ENCODE measurements at places on chromosomes 2 and 18. TPM values are rescaled to one million over a fixed set of nuclear protein-coding genes. Genes with fewer than 3 reads are reported as not detected.

Gene ACAA2
- total RNA-seq = 63.7 TPM

Gene TOGARAM2
- total RNA-seq = 6.8 TPM

Gene LTBP1
- 0.76 TPM for total RNA-seq

DNA sequence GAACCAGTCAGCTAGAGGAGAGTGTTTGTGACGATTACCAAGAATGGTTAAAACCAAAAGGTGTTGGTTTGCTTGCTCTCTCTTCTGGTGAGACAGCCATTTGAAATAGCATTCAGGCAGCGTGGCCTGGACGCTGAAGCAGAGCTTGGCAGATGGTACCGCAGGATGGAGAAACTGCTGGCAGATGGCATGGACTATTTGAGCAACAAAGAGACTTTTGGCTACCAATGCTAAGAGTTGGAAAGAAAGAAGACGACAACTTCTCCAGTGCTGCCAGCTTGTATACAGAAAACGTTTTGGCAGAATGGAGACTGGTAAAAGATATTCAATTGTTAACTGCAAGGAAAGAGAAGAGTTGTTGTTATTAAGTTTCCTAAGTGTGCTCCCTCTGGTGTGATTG, 315.0 kb downstream of the PARD3B start:
- no peaks in the 10 kb centered on the region for H3K27me3 ChIP-seq
- H3K4me3 ChIP-seq = no peak overlapping the region
- no peaks in the 10 kb centered on the region for H3K36me3 ChIP-seq
- no peaks in the 10 kb centered on the region for H3K4me1 ChIP-seq
- no peak for DNase-seq

DNA sequence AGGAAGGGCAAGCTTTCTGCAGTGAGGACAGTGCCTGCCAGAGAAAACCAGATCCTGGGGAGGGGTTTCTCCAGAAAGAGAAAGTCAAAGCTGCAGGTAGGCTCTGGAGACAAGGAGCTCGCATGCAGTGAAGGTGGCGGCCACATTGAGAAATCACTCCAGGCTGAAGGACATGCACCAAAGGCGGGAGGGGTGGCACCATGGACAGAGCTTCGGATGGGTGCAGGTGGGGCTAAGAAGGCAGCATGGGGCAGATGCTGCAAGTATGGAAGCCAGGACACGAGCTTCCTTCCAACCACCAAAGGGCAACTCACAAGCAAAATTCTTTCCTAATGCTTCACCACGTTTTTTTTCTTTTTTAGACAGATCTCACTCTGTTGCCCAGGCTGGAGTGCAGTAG, 104.4 kb upstream of the SLC35G4 start:
- DNase-seq = no peak
- no peak overlapping the region for H3K4me3 ChIP-seq
- H3K4me1 ChIP-seq = no peaks in the 10 kb centered on the region
- H3K27ac ChIP-seq = no peak overlapping the region

GRCh38 chr2:127007652-127008051, 99.3 kb downstream of the BIN1 start:
- H3K27ac ChIP-seq = no peak overlapping the region
- no peaks in the 10 kb centered on the region for H3K36me3 ChIP-seq
- H3K4me1 ChIP-seq = no peaks in the 10 kb centered on the region
- H3K4me3 ChIP-seq = no peak overlapping the region
- H3K27me3 ChIP-seq = peaks cover 20% of the 10 kb centered on the region
- no peak for DNase-seq

- H3K27me3 ChIP-seq = no peaks in the 10 kb centered on the region
- no peak overlapping the region for H3K27ac ChIP-seq
- H3K4me3 ChIP-seq = no peak overlapping the region
- peaks cover 22% of the 10 kb centered on the region for H3K4me1 ChIP-seq
Observed at GRCh38 chr18:51137026-51137729, 60.3 kb downstream of the MEX3C start.

DNA sequence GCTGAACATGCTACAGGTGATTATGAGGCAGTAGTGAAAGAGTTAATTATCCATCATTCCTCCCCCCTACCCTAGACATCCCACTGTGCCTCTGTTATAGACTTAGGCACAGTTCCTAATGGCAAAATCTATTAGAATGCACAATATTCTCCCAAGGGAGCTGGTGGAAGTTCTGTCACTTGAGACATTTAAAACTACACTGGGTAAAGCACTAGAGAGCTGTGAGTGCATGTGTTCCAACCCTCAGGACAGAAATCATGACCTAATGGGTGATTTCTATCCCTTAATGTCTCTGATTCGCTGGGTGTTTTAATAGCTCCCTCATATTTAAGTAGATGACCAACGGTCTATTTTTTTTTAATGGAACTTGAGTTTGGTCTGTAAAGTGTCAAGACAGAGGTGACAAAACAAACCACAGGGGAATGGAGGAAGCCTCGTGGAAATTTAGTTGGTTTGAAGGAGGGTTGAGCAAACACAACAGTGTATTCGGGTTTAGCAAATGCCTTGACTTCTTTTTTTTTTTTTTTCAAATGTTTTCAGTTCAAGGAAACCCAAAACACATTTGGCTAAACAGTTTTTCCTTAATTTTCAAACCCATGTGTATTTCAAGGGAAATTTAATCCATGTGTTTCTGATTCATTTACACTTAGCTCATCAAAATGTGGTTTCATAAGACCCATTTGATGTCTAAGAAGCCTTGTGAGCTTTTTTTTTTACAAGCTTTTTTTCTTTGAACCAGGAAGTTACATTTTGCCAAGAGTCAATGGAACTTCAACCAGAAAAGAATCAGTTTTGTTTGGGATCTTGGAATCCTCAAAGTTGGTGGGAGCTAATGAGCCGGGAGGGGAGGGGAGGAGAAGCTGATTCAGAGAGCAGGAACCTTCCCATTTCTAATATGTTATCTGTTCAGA, 665.1 kb upstream of the ZEB2 start:
- H3K27me3 ChIP-seq = no peaks in the 10 kb centered on the region
- no peak overlapping the region for H3K4me3 ChIP-seq
- H3K36me3 ChIP-seq = no peaks in the 10 kb centered on the region
- DNase-seq = no peak

GRCh38 chr18:21960189-21960588, 209.2 kb upstream of the GATA6 start:
- no peak for DNase-seq
- H3K27ac ChIP-seq = no peak overlapping the region
- no peaks in the 10 kb centered on the region for H3K36me3 ChIP-seq
- no peak overlapping the region for H3K4me3 ChIP-seq
- no peaks in the 10 kb centered on the region for H3K4me1 ChIP-seq
- peaks cover 31% of the 10 kb centered on the region for H3K27me3 ChIP-seq

GRCh38 chr18:46071653-46072375, at the start of gene PSTPIP2:
TSS of gene PSTPIP2 (minus strand) at chr18:46072260. CDS start at chr18:46072188, 72 bp downstream.
- peak within 1 kb of the TSS; percentile 65 for H3K4me3 ChIP-seq
- H3K27ac ChIP-seq = peak within 1 kb of the TSS; percentile 75
- peaks cover 39% of the 10 kb centered on the region for H3K4me1 ChIP-seq
- H3K36me3 ChIP-seq = no peaks in the 10 kb centered on the region
- DNase-seq = peak; percentile 83

GRCh38 chr2:187081461-187081860, 232.5 kb upstream of the ZSWIM2 start:
- DNase-seq = no peak
- no peaks in the 10 kb centered on the region for H3K27me3 ChIP-seq
- H3K27ac ChIP-seq = no peak overlapping the region
- no peak overlapping the region for H3K4me3 ChIP-seq
- H3K36me3 ChIP-seq = no peaks in the 10 kb centered on the region

DNA sequence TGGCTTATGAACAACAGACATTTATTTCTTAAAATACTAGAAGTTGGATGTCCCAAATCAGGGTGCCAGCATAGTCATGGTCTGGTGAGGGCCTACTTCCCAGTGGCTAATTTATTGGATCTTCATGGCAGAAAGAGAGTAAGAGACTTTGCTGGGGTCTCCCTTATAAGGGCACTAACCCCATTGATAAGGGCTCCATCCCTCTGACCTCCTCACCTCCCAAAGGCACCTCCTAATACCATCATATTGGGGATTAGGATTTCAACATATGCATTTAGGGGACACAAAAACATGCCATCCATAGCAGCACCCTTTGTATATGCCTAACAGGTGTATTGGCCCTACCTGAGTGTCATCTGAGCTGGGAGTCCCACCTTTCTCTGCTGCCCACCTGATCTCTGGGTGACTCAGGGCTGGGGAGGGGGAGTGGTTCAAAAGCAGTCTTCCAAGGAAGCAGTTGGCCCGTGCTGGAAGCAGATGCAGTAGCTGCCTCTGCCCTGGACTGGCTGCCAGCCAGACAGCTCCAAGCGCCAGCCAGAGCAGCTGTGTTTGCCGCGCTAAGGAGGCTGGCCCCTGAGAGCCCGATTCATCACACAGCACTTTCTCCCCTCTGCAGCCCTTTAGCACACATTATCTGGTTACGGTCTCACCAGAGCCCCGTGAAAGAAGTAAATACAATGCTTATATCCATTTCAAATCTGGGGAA, 84.6 kb downstream of the SMAD7 start:
- DNase-seq = no peak
- no peaks in the 10 kb centered on the region for H3K27me3 ChIP-seq
- H3K4me1 ChIP-seq = peaks cover 28% of the 10 kb centered on the region
- no peak overlapping the region for H3K4me3 ChIP-seq
- H3K36me3 ChIP-seq = no peaks in the 10 kb centered on the region

DNA sequence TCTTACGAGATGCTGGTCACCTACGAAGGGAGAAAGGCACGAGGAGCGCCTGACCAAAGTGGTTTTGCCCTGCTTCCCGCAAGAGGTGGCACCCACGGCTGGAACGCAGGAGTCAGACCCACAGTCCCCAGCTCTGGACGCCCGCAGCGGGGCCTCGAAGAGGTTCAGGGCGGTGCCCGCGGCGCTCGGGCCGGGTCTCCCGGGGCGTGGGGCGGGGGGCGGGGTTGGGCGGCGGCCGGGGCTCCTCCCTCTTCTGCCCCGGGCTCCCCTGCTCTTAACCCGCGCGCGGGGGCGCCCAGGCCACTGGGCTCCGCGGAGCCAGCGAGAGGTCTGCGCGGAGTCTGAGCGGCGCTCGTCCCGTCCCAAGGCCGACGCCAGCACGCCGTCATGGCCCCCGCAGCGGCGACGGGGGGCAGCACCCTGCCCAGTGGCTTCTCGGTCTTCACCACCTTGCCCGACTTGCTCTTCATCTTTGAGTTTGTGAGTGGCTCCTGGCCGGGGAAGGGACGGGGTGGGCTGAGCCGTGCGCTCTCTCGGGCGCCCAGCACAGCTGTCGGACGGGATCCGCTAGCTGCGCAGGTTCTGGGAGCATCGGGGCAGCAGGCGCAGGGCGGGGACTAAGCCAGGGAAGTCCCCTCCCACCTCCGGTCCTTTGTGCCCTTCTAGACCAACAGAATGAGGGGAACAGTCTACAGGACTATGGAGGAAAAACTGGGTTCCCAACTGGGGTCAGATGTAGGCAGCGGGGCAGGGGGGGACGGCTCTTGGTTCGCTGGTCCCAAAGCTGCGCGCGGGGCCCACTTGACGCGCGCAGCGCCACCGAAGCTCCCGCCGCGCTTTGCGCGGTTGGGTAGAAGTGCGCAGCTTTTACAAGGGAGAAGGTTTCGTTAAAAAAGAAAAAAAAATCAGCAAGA, at the start of gene MAL:
MAL (plus strand) TSS at position 303 of the 914 bp plus-strand sequence; CDS start at position 388, 85 bp downstream.
- H3K27me3 ChIP-seq = peaks cover 35% of the 10 kb centered on the region
- peak within 1 kb of the TSS; percentile 64 for H3K4me3 ChIP-seq
- H3K36me3 ChIP-seq = no peaks in the 10 kb centered on the region
- DNase-seq = peak; percentile 55
- peaks cover 2% of the 10 kb centered on the region for H3K4me1 ChIP-seq
- no peak within 1 kb of the TSS for H3K27ac ChIP-seq

DNA sequence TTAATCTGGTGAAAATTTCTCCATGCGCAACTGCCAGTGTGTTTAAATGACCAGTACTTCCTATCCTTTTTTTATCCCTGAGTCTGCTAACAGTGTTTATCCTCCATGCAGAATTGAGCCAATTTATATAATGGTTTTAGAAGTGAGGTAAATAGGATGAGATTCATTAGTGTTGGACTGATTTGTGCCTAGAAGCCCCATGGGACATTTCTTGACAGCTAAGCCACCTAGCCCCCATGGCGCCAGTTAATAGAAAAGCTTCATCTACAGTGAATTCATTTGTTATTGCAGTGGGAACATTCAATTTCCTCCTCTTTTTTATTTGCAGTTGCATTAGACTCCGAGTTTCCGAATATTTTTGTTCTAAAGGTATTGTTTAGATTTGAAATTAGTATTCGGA, 175.6 kb downstream of the ARL6IP6 start:
- H3K27me3 ChIP-seq = peaks cover 14% of the 10 kb centered on the region
- no peak for DNase-seq
- no peak overlapping the region for H3K4me3 ChIP-seq
- no peak overlapping the region for H3K27ac ChIP-seq
- H3K36me3 ChIP-seq = no peaks in the 10 kb centered on the region
- H3K4me1 ChIP-seq = no peaks in the 10 kb centered on the region

- DNase-seq = no peak
- no peak overlapping the region for H3K27ac ChIP-seq
- H3K4me1 ChIP-seq = no peaks in the 10 kb centered on the region
- no peaks in the 10 kb centered on the region for H3K27me3 ChIP-seq
- no peak overlapping the region for H3K4me3 ChIP-seq
Observed at GRCh38 chr2:188664951-188665595, 309.1 kb upstream of the COL3A1 start.

- no peaks in the 10 kb centered on the region for H3K4me1 ChIP-seq
- H3K27ac ChIP-seq = no peak overlapping the region
- no peaks in the 10 kb centered on the region for H3K36me3 ChIP-seq
Observed at GRCh38 chr2:239035361-239035814, 187.5 kb downstream of the TWIST2 start.

GRCh38 chr2:163469561-163469962, 266.2 kb downstream of the FIGN start:
- H3K27me3 ChIP-seq = no peaks in the 10 kb centered on the region
- H3K4me3 ChIP-seq = no peak overlapping the region
- DNase-seq = no peak
- no peak overlapping the region for H3K27ac ChIP-seq

GRCh38 chr2:107627926-107628325, 198.8 kb upstream of the RGPD4 start:
- no peaks in the 10 kb centered on the region for H3K27me3 ChIP-seq
- no peaks in the 10 kb centered on the region for H3K36me3 ChIP-seq
- no peak overlapping the region for H3K4me3 ChIP-seq
- no peaks in the 10 kb centered on the region for H3K4me1 ChIP-seq
- H3K27ac ChIP-seq = no peak overlapping the region

DNA sequence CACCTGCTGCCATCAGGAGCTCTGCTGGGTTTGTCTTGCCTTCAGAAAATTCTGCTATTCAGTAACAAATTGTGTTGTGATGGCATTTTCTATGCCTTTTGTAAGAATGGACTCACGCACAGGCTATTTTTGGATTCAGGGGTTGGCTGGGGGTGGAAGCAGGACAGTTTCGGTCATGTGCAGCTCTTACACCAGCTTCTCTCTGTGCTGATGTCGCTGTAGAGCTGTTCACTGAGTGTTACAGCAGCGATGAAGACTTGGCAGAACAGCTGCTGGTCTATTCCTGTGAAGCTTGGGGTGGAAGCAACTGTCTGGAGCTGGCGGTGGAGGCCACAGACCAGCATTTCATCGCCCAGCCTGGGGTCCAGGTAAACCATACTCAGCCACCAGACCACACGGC, 49.2 kb downstream of the TRPM8 start:
- no peak for DNase-seq
- H3K36me3 ChIP-seq = no peaks in the 10 kb centered on the region
- H3K4me1 ChIP-seq = peaks cover 9% of the 10 kb centered on the region
- H3K27me3 ChIP-seq = peaks cover 27% of the 10 kb centered on the region
- no peak overlapping the region for H3K27ac ChIP-seq
- no peak overlapping the region for H3K4me3 ChIP-seq
